ENCODE measurements at places on chromosomes 1 and 21. TPM values are rescaled to one million over a fixed set of nuclear protein-coding genes. Genes with fewer than 3 reads are reported as not detected.
A peak's percentile ranks its signal among the peaks of the same experiment; 100 is the strongest.

Gene GPR37L1
- not detected for total RNA-seq

Gene OVAAL
- not detected for total RNA-seq

DNA sequence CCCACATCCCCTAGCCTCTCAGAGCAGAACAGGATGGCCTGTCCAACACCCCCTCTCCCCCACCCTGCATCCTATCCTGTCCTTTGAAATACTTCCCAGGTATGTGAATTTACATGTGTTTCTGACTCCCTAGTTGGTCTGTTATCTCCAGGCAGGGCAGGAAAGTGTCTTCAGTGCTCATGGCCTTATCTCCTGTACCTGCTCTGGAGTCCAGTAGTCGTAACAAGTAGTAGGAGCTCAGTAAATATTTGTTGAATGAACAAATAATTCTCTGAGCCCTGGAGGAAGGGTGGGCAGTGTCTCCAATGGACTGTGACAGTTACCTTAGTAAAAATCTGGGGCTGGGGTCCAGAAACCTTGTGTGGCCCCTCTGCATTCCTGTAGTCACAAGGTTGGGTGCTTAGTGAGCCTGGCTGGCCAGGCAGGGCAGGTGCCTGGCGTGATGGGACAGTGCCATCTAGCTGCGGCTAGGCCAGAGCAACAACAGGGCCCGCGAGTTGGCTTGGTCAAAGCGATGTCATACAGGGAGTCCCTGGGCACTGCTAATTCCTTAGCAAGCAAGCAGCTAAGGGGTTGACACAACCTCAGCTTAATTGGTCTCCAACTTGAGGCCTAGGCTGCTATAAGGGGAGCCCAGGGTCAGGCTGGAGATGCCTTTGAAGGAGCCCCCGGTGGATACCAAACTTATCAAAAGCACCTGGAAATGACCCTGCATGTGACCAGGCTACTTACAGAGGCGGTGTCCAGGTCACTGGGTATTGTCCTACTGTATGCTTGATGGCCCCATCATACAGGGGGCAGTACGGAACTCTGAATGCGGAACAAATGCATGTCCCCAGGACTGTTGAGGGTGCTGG is 89.0 kb upstream of the PPM1J start:
- peak; percentile 76 for DNase-seq

GRCh38 chr1:208343226-208343625 is 99.0 kb upstream of the PLXNA2 start:
- no peak for DNase-seq

GRCh38 chr1:14479865-14480264 is 118.6 kb upstream of the KAZN start:
- peak; percentile 12 for DNase-seq
